ENCODE measurements at places on chromosomes 13 and 19. TPM values are rescaled to one million over a fixed set of nuclear protein-coding genes. Genes with fewer than 3 reads are reported as not detected.

Gene ZNF549
- 5.2 TPM for total RNA-seq

Gene RNU6-9
- total RNA-seq: not detected

DNA sequence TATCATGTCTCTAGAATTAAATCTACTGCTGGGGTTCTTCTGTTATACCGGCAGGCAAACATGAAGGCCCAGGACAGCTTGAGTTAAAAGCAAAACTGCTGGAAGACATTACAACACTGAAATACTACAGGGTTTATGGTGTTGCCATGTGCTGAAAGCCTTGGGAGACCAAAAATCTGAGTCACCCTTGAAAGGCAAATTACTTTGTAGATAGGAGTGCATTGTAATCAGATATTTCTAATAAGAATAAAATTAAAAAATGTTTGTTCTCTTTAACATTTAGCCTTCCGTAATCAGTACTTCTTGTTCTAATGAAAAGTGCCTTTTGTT lies 181.3 kb downstream of the PCDH9 start:
- DNase-seq: no peak

- no peak for DNase-seq
These were observed 29.2 kb downstream of the ZNF546 start for GRCh38 chr19:40025938-40026596.

GRCh38 chr13:109783815-109784589 lies 2.4 kb downstream of the IRS2 start:
- no peak for DNase-seq

Data from transverse colon (tissue), 4 donors.